ENCODE measurements at places on chromosomes 11 and 22.

DNA sequence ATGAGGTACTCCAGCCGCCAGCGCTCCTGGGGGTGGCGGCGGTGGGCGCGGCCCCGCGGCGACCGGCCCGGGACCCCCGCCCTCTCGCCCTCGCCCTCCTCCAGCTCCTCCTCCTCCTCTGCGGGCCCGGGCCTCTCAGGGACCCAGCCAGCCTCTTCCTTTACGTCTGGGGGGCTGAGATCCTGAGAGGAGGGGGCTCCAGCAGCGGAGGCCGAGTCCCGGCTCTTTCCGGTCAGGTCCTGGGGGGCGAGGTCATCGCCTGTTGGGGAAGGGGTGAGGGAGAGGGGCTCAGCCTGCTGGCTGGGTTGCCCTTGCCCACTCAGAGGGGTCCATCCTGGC, 4.3 kb downstream of the ZFTA start:
- DNase-seq, result no peak

DNA sequence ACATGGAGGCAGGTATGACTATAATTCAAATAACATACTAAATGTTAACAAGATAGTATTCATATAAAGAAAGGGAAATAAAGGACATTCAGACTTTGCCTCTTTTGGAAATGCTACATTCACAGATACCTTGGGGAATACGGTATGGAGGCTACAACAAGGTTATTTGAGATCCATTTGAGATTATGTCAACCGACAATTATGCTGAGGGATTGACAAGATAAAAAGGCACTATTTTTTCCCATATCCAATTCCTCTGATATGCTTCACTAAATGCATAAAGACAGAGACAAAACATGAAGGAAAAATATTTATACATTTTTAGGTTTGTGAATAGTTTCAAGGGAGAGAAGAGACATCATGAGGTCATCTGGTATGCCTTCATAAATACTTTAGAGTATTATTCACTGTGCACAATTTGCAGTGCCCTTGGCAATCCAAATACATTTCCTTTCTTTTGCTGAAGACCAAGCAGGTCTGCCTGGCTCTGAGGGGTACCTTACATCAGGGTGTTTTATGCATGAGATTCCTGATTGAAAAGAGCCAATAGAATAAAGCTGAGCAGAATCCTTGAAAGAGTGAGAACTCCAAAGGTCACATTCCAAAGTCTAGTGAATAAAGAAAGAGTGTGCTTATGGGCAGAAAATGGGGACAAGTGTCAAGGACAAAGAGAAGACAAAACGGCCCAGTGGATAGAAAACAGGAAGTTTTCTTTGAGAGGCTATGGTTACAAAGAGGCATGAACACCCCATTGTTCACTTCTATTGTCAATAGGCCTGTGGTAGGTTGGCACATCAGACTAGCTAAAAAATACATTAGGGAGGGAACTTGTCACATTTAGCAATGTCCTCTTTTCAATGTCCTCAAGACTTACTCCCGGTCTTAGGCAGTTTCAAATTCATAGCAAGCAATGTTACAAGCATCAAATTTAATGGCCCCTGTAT, 455.8 kb downstream of the LRRC4C start:
- DNase-seq, result no peak

DNA sequence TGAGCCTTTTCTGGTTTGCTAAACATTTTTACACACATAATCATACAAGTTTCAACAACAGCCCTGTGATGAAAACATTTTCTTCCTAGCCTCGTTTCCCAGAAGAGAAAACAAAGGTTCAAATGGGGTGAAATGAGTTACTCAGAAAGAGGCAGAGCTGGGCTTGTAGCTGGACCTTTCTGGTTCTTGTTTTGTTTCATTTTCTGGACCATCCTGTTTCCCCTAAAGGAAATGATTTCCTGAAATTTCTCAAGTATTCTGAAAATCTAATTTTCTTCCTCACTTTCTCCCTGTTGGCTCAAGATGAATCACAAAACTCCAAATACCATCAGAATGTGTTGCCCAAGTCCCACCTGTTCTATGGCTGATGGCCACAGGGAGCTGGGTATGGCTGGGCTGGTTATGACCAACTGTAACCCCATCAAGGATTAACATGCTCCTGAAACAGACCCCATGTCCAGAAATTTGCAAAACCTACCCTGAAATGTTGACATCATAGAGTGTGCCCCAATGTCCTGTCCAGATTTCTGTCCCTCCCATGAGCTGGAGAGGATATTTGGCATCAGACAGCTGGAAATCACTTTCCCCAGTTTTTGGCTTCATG, 6.7 kb upstream of the APOL4 start:
- DNase-seq, result no peak

DNA sequence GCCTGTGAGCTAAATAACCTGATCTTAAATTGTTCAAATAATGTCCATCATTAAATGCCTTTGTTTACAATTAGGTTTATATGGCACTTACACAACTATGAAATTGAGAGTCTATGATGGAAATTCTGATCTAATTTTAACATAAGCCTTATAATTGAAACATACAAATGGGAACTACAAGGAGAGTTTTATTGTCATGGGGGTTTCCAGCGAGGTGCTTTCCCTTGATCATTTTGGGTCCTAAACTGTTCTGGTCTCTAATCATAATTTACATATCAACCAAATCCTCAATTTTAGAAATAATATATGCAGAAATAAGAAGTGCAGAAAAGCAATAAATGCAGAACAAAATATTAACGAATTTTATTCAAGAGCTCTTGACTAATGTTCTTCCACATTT, 44.9 kb downstream of the RRAS2 start:
- DNase-seq, result no peak

GRCh38 chr11:40444151-40444550, 1015.3 kb downstream of the LRRC4C start:
- DNase-seq, result no peak

- DNase-seq, result peak; percentile 11
These were observed 88.1 kb downstream of the RRAS2 start for GRCh38 chr11:14270690-14271542.

DNA sequence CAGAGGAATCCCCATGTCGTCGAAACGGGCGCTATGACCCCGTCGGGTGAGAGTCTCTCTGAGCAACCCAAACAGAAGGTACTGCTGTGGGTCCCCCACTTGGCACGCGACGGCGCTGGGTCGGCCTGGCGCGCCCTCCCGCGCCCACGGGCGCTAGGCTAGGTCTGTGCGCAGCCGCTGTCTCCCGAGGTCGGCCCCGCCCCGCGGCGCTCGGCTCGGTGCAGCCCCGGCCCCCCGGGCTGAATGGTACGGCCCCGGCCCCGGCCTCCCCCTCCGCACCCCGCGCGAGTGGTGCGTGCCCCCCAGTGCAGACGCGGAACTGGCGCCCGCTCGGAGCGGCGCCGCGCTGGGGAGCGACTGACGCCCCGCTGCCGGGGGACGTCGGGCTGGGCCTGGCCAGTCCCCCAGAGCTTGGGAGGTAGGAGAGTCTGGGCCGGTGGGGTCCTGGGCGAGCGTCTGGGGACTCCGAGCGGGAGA, at the start of gene MADD:
MADD (plus strand) TSS at position 305 of the 477 bp plus-strand sequence.
- DNase-seq, result peak; percentile 91

DNA sequence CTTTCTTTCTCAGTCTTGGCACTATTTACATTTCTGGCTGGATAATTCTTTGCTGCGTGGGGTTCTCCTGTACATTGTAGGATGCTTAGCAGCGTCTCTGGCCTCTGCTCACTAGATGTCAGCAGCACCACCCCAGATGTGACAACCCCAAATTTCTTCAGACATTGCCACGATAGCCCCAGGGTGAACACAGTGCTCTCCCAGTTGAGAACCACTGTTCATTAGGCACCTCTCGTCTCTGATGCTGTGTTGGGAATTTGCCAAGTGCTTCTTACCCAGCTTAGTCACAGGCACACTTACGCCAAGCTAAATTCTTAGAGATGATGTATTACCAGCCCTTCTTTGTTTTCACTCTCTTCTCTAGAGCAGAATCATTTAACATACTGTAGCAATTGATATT, 9.4 kb downstream of the TRIM6 start:
- DNase-seq, result no peak

DNA sequence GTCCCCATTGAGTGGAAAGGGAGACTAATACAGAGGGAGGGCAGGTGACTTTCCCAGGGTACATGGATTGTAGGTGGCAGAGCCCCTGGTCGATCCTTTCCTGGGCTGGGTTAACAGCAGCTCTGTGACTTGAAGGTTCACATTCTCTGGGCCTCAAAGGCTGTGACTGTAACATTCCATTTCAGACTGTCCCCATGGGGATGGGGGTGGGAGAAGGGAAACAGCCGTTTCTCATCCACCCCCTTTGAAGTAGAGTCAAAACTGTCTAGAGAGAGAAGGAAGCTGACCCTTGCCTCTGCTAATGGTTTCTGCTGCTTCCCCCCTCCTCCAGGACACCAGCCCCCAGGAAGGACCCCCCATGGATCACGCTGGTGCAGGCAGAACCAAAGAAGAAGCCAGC, 19.2 kb downstream of the MICALL1 start:
- no peak for DNase-seq

DNA sequence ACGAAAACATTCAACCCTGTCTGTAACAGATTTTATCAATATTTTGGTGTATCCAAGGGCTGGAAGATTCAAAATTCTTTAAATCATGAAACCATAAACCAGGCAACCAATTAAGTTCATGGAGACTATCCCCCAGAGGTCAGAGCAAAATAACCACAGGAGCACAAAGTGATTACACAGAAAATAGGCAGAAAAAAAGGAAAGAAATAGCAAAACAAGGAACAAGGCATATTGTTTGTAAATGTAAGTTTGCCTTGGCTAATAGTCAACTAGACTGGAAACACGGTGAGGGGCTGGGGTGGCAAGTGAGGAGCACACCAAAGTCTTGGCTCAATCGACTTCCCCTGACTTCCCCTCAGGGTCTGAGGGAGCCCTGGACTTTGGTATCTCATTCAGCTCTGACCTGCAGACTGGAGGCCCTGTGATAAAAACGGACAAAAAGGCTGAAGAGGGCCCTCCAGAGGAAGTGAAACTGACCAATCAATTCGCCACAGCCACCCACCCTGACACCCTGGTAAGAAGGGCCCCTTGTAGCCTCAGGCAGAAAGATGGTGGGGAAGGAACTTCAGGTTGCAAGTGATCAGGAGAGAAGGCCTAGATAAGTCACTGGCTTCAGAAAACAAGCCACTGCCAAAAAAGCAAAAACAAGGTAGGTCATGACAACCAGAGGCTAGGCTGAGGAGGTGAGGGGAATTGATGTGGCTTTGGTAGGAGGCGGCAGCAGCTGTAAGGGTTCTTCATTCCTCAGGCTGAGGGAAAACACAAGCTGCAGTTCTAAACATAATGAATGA, 1.8 kb downstream of the SIK3 start:
- peak; percentile 50 for DNase-seq

- no peak for DNase-seq
These were observed 29.8 kb upstream of the EED start for GRCh38 chr11:86214710-86215109.

- DNase-seq, result no peak
These were observed 21.3 kb downstream of the RASD2 start for GRCh38 chr22:35561796-35562526.

DNA sequence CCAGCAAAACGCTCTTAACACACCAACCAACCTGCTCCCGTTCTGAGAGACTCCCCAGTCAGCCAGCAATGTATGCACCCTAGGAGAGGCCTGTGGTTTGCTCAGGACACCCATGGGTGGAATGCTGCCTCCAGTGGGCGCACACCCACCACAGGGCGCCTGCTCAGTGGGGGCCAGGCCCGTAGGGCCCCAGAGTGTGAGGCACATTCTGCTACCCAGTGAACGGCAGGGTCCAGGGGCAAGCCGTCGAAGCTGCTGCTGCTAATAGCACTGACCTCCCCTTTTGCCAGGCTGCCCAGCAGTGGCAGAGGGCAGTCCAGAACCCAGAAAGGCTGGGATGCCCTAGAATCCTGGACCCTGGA, 12.8 kb downstream of the B3GAT1 start:
- DNase-seq, result no peak

- DNase-seq, result no peak
These were observed 257.1 kb upstream of the CADM1 start for GRCh38 chr11:115761348-115761747.

GRCh38 chr11:44822369-44822768, 95.6 kb downstream of the TSPAN18 start:
- DNase-seq, result no peak

DNA sequence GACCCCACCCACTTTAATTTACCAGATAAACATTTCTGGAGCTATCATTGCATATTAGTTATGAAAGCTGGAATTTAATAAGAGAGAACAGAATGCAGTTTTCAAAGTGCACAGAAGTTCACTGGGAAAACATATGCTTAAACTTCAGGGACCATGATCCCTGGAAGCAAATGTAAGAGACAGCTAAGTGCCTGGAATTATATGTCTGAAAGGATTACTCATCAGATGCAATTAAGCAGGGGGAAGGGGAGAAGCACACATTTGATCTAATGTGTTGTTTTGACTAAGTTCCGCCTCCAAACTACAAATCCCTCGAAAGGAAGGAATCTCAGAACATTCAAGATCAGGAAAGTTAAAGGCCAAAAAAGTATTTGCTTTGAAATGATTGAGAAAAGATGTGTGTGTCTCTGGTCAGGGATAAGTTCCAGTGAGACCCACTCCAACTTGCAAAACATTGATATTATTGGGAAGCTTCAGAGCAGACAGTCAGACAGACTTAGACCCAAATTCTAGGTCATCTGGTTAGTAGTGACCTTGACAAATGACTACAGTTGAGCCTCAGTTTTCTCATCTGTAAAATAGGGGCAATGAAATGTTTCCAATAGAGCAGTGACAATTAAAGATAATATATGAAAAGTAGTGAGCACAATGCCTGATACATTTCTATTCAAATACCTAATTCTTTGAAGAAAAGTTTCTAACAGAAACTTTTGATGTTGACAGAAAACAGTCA, 147.6 kb downstream of the ME3 start:
- DNase-seq, result no peak

- DNase-seq, result no peak
These were observed 2.2 kb upstream of the OR8D4 start for GRCh38 chr11:123899792-123900191.

- DNase-seq, result no peak
These were observed 11.9 kb downstream of the RBFOX2 start for GRCh38 chr22:36016684-36017083.

DNA sequence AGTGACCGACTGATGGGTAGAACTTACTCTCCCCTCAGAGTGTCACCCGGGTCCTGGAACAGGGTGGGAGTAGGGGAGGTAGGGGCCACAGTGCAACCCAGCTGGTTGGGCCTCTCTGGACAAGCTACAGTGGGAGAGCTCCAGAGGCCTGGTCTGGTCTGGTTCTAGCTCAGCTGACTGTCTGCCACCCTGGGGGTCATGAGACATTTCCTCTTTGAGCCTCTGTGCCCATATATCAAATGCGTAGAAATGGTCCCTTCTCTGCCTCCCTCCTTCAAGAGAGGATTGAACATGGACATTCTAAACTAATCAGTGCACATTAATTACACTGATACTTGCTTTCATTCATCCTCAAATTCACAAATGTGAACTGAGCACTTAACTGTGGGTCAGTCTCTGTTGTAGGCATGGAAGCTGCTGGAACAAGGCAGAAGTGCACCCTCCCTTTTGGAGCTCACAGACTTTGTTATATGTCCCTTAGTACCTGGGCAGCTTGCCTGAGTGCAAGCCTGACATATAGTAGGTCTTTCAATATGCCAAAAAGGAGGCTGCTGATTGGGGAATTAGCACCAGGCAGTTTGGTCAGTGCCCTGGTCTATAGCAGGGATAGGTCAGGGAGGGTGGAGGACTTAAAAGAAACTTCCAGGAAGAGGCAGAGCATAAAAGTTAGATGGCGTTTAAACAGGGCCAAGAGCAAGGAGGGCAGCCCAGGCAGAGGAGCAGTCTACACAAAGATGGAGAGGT, 25.7 kb downstream of the ARHGEF17 start:
- DNase-seq, result no peak

Measured in effector memory CD8-positive, alpha-beta T cell (primary cell).